Activated T-helper 17 cell treated with anti-CD3 and anti-CD28 coated beads, Interleukin-2, amount 50 U/mL, for 72 hours (primary cell): ENCODE measurements at places on chromosomes 12 and 14. TPM values are rescaled to one million over a fixed set of nuclear protein-coding genes. Genes with fewer than 3 reads are reported as not detected.

TRPV4 gene
- not detected for total RNA-seq

ZBTB42 gene
- total RNA-seq: 3.2 TPM

SAMD15 gene
- 0.29 TPM for total RNA-seq

PLEKHD1 gene
- total RNA-seq: 0.19 TPM

TAS2R10 gene
- total RNA-seq: 0.69 TPM

GRCh38 chr14:98853063-98853729, 418.8 kb downstream of the BCL11B start:
- ATAC-seq: no peak

GRCh38 chr12:68780731-68781130, 27.2 kb upstream of the MDM2 start:
- ATAC-seq: no peak

- ATAC-seq: no peak
Measured at GRCh38 chr12:106125351-106126095, 13.2 kb downstream of the NUAK1 start.

- no peak for ATAC-seq
Measured at GRCh38 chr12:59084511-59085375, 164.4 kb upstream of the LRIG3 start.

DNA sequence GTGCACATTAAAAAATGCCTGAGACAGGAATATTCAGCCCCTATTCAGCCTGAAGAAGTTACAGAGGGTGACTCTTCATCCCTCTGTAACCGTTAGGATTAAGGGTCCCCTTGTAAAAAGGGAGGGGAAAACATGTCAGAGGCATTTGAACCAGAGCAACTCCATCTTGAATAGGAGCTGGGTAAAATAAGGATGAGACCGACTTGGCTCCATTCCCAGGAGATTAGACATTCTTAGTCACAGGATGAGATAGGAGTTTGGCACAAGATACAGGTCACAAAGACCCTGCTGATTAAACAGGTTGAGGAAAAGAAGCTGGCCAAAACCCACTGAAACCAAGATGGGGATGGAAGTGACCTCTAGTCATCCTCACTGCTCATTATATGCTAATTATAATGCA, 19.9 kb upstream of the MDM1 start:
- ATAC-seq: no peak

DNA sequence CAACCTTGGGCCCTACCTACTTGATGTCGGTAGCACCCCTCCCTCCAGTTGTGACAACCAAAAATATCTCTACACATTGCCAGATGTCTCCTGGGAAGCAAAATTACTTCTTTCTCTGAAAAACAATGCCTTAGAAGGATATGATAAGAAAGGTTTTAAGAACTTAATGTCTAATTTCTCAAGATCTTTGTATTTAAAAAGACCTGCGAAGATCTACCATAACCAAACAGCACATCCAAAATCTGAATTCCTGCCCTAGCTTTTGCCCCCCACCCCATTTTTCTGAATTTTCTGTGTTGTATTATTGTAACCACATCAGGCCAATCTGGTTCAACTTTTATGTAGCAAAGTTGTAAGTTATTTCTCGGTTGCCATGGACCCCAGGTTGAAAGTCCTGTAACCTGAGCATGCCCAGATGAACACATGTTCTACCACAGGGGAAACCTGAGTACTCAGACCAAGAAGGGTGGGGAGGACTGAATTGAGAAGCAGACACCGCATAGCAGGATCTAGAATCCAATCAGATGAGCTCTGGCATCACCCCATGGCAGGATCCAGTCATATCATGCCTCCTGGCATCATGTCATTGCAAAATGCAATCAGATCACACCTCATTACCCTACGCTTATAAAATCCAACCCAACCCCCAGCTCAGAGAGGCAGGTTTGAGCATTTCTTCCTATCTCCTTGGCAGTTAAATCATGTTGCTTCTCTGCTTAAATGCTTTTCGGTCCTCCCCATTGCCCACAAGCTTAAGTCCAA, 8.7 kb downstream of the TMEM253 start:
- ATAC-seq: peak; percentile 93

DNA sequence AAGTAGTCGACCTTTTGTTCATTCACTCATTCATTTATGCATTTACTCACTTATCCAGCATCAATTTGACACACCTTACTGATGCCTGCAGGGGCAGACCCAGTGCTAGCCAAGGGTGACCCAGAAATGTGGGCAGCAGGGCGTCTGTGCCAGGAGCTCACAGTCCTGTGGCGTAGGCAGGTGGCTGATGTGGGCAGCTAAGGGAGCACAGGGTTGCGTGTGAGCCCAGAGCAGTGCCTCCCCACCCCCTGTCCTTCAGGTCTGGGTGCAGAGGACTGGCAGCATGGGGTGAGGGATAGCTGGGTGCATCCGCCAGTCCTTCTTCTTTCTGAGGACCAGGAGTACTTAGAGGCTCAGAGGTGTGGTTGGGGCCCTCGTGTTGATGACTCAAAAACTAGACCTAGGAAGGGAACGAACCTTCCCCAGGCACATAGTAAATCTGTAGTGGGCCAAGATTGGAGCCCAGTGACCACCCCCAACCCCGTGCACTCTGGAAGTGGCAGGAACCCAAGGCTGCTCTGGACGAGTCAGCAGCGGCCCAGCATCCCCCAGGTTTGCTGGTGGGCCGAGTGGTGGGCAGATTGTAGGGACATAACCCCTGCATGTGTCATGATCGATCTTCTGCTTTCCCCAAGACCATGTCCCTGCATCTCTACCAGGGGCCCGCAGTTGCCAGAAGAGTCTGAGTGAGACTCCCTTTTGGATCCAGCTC, 63.9 kb downstream of the BEGAIN start:
- ATAC-seq: no peak

DNA sequence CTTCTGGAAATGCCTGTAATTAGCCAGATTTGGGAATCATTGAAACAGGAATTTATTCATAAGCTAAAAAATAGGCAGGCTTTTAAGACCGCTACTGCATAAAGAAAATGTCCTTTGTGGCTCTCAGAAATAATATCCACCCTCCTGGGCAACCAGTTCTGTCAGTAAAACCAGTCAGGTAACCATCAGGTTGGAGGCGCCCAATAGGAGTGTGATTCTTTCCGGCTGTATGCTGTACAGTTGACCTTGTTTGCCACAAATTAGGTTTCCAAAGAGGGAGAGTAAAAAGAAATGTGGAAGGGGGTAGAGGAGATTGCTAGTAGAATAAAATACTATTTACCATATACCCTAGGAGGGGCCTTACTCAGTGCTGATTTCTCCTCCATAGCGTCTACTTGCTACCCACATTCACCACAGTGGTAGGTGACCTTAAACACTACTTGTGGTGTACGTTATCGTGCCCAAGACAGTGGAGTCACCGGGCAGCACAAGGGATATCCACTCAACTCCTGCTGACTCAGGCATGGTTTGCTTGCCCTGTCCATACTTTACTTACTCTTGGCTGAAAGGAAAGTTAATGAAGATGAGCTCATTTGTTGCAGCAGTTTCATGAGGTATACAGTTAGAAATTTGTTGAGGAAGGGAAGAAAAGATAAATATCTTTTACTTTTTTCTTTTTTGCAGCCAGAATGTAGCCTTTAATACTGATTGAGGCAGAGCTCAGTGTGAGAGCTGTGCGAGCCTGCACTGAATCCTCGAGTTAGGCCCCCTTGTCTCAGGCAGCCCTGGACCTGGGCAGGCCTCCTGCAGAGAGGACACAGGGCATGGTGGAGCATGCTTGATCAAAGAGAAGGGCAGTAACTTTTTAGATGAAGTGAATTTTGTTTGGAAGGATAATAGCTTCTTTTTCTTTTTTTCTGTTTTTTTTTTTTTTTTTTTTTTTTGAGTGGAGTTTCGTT, 76.7 kb downstream of the DIP2B start:
- ATAC-seq: peak; percentile 49

- no peak for ATAC-seq
Measured at GRCh38 chr14:96400495-96400894, 8.6 kb downstream of the AK7 start.

DNA sequence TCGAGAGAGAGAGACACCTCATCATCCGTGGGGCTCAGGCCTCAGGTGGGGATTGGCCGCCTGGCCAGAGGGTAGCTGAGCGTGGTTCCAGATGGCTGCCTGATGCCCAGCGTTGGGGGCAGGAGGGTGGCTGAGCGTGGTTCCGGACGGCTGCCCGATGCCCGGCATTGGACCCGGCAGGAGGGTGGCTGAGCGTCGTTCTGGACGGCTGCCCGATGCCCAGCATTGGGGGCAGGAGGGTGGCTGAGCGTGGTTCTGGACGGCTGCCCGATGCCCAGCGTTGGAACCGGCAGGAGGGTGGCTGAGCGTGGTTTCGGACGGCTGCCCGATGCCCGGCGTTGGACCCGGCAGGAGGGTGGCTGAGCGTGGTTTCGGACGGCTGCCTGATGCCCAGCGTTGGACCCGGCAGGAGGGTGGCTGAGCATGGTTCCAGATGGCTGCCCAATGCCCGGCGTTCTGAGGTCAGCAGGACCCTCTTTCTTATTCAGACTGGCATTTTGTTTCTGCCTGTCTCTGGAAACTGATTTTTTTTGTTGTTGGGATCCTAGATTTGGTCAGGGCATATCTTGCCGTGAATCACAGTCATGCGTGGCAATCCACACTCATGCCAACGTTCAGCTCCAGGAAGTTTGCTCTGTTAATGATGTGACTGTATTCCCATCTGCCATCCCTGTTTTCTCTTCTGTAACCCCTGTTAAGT, 40.7 kb downstream of the GALNT9 start:
- ATAC-seq: no peak

- ATAC-seq: no peak
Measured at GRCh38 chr12:115470526-115470925, 786.6 kb upstream of the TBX3 start.

GRCh38 chr12:6367065-6367968, 8.0 kb downstream of the SCNN1A start:
- ATAC-seq: no peak
